AG09319 (cell line): ENCODE measurements at places on chromosomes 1 and 21.

GRCh38 chr1:23657659-23658275 lies 33.8 kb upstream of the RPL11 start:
- no peak for DNase-seq

- DNase-seq, result no peak
These were observed 6.5 kb upstream of the SLX9 start for GRCh38 chr21:44933199-44933917.

DNA sequence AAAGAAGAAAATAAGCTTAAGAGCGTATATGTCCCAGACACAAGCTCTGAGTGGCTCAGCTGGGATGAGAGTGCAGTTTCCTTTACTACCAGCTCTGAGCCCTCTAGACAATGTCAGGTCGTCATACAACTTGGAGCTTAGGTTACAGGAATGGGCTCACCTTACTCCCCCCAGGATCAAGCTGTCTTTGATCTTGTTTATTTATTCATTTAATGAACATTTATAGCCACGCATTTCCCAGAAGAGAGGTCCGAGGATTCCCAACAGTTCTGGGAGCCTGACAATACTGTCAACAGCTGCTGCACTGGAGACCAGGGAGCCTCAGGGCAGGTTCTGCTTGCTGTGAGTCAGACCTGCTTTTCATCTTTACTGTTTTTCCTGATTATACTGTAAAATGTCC lies 378.9 kb downstream of the PLPP3 start:
- DNase-seq, result peak; percentile 52

DNA sequence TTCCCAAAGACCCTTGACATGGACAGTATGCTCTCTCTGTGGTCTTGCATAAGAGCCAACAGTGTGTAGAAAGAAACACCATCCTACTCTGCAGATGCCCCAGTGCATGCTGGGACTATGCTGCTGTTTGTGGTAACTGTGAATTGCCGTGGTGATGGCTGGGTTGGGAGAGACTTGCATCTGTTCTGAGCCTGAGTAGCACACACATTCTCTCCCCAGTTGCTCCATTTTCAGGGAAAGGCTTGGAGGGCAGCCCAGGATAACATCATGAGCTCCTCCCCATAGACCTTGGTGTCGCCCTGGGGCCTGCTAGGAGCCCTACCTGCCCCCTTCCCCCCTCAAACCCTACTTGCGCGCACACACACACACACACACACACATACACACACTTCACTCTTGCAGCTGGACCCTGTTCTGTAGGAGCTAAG lies 120.9 kb upstream of the IPO9 start:
- peak; percentile 65 for DNase-seq

- no peak for DNase-seq
These were observed 57.3 kb upstream of the SSBP3 start for GRCh38 chr1:54463259-54464030.

GRCh38 chr1:229325853-229326487 lies 16.9 kb downstream of the CCSAP start:
- no peak for DNase-seq

DNA sequence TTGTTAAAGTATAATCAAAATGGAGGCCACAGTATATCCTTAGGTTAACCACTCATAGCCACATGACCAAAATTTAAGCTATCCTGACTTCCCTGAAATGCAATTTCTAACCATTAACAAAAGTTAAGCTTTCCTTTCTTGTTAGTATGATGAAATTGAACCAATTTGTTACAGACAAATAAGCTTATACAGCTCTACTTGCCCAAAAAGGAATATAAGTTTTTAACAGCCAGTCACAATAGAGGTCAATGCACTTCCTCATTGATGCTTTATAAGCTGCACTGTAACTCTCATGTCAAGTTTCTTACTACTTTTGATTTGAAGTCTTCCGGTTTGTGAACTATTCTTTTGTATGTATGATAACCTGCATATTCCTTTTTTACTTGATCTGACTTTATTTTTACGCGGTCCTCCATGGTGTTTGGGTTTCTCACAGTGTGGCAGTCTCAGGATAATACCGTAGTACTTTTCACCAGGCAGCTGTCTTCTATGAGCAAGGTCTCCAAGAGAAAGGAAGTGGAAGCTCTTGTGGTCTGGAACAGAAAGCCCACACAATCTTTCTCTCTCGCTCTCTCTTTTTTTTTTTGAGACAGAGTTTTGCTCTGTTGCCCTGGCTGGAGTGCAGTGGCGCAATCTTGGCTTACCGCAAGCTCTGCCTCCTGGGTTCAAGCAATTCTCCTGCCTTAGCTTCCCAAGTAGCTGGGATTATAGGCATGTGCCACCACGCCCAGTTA lies 331.6 kb downstream of the SRGAP2C start:
- no peak for DNase-seq

DNA sequence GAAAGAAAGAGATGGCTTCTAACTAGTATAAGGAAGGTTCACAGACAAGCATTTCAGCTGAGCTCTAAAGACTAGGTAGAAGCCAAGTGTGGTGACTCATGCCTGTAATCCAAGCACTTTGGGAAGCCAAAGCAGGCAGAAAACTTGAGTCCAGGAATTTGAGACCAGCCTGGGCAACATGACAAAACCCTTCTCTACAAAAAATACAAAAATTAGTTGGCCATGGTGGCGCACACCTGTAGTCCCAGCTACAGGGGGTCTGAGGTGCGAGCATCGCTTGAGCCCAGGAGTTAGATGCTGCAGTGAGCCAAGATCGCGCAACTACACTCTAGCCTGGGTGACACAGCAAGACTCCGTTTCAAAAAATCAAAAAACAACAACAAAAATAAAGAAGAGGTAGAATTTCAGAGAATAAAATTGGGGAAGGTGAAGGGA lies 27.8 kb downstream of the FBXO42 start:
- DNase-seq, result peak; percentile 50

GRCh38 chr1:26788836-26789611 lies 1.3 kb downstream of the PIGV start:
- DNase-seq, result peak; percentile 75

- no peak for DNase-seq
These were observed 5.6 kb downstream of the CTSS start for GRCh38 chr1:150760013-150760412.

GRCh38 chr1:24351918-24352627 lies 32.9 kb downstream of the GRHL3 start:
- no peak for DNase-seq
